ENCODE measurements at places on chromosomes 7 and 10.

DNA sequence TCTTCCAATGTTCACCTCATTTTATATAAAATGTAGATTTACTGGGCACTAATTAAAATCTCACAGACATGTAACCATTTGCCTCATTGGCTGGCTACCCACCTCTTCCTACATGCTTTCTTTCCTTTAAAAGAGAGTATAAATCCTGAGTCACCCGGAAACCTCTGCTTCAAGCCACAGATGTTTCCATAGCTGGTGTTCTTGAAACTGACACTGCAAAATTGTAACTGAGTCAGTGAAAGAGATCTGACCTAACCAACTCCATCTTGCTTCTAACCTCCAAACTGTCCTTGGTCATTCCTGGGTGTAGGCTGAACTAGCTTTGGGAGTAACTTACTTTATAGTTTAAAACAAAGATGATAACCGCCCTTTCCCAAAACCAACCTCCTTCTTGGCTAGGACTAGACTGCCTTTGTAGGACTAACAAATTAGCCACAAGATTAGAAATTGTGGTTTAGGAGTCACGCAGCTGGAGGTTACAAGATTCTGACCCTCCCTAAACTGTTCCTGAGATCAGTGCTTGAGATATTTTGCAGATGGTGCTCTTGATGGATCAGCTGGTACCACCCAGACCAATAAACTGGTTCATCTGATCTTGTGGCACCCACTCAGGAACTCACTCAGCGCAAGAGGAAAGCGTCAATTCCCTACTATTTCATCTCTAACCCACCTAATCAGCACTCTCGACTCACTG, 33.5 kb downstream of the SVOPL start:
- peak; percentile 26 for DNase-seq

GRCh38 chr10:47329855-47330254, 7.6 kb downstream of the GDF2 start:
- DNase-seq, result no peak

DNA sequence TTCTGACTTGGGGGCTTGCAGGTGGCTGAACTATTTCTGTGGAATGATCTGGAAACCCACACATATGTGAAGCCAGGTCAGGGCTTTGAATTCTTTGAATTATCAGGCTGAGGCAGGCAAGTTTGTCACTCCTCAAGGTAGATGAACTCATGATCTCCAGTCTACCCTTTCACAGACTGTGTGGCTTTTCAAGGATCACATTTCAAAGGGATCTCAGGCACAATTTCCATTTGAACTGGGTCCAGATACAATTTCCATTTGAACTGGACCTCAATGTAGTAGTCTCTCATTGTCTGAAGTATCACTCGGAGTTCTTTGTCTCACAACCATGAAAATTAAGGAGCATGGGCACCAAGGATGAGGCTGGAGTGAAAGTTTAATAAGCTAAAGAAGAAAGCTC, 25.7 kb upstream of the EIF4H start:
- no peak for DNase-seq

DNA sequence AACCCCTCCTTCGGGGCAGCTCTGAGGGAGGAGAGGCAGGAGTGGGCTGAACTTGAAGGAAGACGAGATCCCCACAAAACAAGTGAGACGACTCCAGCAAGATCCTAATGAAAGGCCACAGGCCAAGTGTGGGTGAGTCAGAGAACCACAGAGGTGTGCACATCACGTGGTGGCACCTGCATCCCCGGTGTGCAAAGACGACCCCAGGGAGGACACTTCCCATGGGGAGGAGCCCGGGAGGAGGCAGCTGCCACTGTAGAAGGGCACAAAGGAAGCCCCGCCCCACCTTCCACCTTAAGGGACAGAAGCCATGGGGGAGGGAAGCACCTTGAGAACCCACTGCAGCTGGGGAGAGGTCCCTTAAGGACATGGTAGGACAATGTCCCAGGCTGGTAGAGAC, 45.7 kb downstream of the ESYT2 start:
- no peak for DNase-seq

GRCh38 chr10:13712837-13713581, 126.2 kb downstream of the PRPF18 start:
- peak; percentile 89 for DNase-seq

DNA sequence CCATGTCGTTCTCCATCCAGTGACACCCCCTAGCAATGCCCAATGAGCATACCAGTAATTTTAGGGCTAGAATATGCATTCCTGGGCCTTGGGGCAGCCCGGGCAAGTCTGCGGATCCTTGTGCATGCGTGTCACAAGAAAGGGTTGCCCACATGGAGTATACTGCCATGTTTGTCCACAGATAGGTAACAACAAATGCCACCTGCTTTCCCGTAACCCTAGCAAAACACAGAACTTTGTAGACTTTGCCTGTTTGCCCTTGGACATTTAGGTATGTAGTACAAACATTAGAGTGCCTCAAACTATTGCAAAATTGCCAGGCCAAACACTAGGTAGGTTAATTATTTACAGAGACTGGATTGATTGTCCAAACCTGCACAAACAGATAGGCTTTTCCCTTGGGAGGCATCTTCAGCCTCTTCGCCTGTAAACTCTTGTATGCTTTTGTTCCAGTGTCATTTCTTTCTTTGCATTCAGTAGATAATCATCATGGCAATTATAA, 117.0 kb downstream of the ADCY1 start:
- DNase-seq, result no peak

GRCh38 chr7:85823396-85824080, 636.7 kb upstream of the SEMA3D start:
- no peak for DNase-seq

DNA sequence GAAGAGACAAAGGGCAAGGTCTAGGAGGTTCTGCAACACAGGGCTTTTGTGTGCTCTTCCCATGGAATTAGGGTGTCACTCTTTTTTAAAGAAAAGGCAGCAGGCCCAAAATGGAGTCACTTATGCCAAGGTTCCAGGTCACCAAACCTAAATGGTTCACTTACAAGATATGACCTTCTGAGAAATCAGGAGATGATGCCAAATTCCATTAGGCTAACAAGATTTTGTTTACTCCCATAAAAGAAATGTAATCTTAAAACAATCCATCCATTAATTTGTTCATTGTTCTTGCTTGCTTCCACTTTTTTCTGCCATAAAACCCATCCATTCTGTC, 158.1 kb downstream of the SNX13 start:
- DNase-seq, result no peak

- peak; percentile 74 for DNase-seq
These were observed 50.5 kb downstream of the CDK6 start for GRCh38 chr7:92785923-92786322.

GRCh38 chr7:127751490-127752448, 99.8 kb downstream of the SND1 start:
- peak; percentile 71 for DNase-seq

- no peak for DNase-seq
These were observed 5.8 kb downstream of the TAS2R39 start for GRCh38 chr7:143188994-143189393.

- DNase-seq, result peak; percentile 31
These were observed 445 bp upstream of the ATRNL1 start for GRCh38 chr10:115092555-115093285.

GRCh38 chr7:47179812-47180515, 401.9 kb downstream of the TNS3 start:
- peak; percentile 64 for DNase-seq

GRCh38 chr7:142670511-142670910, 78.8 kb upstream of the PRSS1 start:
- peak; percentile 8 for DNase-seq

DNA sequence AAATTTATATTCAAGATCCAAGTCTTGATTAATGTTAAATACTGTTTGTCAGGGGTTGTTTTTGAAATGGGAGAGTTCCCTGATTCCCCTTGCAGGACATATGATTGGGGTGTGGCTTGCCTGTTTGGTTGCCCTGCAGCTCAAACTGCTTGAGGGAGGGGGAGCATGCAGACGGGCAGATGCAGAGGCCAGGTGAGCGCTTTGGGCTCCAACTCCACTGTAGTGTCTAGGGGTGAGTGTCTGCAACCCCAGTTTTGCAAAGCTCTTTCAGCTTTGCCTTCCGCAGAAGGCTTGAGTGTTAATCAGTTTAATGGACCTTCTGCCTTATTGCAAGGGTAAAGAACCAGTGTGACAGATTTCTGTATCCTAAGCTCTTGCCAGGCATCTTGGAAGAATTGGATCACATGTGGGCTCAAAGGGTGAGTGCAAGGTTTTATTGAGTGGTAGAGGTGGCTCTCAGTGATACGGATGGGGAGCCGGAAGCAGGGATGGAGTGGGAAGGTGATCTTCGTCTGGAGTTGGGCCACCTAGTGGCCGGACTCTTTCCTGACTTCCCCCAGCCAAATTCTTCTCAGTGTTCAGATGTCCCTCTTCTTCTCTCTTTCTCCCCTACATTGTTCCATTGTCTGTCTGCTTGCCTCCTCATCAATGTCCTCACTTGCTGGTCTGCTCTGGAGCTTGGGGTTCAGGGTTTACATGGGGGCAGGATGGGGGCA, 479.7 kb downstream of the ATRNL1 start:
- DNase-seq, result no peak

DNA sequence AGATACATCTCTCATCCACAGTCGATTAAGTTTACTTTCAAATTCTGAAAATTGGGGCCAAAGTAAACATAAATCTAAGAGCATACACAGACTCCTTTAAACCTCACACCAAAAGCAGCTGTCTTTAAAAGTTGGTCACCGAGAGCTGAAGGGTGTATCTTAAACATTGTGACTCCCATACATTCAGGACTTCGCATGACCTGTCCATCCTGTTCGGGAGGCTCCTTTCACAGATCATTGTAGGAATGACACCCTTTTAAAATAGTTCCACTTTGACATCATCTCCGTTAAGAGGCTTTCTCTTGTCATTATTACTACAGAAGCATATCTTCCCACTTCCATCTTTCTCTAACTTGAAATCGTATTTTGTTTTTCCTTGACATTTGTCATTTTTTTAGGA, 440.0 kb downstream of the DNAJB9 start:
- DNase-seq, result no peak

- DNase-seq, result no peak
These were observed 96.3 kb upstream of the CAV2 start for GRCh38 chr7:116403265-116403664.

DNA sequence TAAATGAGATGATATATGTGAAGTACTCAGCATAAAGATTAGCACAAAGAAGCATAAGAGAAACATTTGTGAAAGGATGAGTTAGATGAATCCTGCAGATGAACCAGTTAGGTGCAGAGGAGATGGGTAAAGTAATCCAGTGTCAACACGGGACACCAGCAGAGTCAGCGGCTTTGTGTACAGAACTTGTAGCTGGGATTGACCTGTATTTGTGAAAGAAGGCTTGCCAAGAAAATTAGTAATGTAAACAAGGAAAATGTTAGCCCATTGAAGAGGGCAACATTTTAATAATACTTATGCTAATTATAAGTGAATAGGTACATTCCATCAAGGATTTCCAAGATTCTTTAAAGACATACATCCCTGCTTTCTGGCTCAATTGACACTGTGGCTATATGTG, 255.7 kb downstream of the PTEN start:
- no peak for DNase-seq

- DNase-seq, result no peak
These were observed 110.4 kb downstream of the NRCAM start for GRCh38 chr7:108345710-108346336.

DNA sequence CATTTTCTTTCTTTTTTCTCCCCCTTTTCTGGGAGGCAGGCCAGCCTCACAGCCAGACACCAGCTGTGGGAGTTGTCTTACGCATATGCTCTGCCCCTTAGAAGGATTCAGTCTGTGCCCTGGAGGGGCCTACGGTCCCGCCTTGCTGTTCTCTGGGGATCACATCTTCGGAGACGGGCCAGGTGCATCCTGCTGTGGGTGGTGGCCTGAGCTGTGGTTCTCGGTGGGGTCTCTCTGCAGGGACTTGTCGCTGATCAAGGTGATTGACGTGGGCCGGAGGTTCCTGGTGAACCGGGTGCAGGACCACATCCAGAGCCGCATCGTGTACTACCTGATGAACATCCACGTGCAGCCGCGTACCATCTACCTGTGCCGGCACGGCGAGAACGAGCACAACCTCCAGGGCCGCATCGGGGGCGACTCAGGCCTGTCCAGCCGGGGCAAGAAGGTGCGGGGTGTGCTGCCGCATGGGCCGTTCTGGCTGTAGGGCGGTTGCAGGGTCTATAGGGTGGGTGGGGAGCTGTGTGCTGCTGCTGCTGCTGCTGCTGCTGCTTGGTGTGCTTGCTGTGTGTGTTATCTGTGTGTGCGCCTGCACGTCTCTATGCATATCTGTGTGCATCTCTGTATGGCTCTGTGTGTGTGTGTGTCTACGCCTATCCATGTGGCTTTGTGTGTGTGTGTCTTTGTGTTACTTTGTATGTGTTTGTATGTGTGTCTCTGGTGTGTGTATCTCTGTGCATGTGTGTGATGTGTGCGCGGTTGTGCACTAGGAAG, 17.9 kb downstream of the PFKFB3 start:
- DNase-seq, result no peak

GRCh38 chr10:61923950-61924274, 22.4 kb downstream of the ARID5B start:
- no peak for DNase-seq

DNA sequence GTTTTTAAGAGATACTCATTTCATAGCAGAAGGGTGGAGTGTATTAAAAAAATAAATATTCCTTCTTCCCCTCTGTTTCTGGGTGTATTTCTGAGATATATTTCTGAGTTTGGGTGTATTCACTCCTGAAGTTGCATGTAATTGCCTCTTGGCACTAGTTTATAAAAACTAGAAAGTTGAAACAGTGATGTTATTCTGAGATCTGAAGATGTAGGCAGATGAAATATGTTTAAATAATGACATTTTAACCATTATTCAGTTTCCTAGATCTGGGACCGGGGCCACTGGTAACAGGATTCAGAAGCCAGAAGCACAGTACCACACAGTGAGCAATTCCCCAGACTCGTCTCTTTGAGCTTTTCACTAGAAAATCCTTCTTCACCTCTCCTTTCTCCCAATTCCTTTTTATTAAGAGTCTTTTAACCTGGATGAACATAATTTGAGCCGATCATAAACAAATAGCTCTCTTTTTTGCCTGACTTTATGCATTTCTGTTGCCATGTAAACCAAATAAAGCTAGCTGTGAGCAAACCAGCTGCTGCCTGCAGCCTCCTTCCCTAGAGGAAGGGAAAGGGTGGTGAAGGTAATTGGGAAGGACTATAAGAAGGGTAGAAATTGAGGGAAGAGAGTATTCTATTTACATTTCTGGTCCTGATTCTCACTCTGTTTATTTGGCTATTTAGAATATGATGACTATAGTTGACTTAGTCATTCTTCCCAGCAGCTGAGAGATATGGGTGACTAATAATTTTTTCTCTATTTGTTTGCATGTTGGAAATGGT, 101.8 kb upstream of the STRIP2 start:
- peak; percentile 60 for DNase-seq

- no peak for DNase-seq
These were observed 65.2 kb upstream of the FAM20C start for GRCh38 chr7:127064-127598.

DNA sequence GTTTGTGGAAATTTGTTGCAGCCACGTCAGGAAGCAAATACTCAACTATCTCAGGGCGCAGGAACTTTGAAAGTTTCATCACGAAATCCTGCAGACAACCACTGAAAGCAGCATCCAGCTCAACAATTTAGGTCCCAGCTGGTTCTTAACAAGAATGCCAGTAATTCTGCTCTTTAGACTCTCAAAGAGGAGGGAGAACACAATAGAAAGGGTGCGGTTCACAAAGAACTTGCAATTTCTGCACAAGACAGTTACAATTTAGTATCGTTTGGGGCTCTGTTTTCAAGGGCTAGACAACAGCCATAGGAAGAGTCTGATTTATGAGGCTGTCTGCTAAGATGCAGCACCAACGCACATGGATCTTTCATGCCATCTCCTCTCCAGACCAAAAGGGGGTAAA, 223.1 kb downstream of the FGFR2 start:
- no peak for DNase-seq
